ENCODE measurements at places on chromosomes 4 and X. TPM values are rescaled to one million over a fixed set of nuclear protein-coding genes. Genes with fewer than 3 reads are reported as not detected.

Gene ATP10D
- polyA plus RNA-seq, result 32.8 TPM

Gene SMR3B
- not detected for polyA plus RNA-seq

DNA sequence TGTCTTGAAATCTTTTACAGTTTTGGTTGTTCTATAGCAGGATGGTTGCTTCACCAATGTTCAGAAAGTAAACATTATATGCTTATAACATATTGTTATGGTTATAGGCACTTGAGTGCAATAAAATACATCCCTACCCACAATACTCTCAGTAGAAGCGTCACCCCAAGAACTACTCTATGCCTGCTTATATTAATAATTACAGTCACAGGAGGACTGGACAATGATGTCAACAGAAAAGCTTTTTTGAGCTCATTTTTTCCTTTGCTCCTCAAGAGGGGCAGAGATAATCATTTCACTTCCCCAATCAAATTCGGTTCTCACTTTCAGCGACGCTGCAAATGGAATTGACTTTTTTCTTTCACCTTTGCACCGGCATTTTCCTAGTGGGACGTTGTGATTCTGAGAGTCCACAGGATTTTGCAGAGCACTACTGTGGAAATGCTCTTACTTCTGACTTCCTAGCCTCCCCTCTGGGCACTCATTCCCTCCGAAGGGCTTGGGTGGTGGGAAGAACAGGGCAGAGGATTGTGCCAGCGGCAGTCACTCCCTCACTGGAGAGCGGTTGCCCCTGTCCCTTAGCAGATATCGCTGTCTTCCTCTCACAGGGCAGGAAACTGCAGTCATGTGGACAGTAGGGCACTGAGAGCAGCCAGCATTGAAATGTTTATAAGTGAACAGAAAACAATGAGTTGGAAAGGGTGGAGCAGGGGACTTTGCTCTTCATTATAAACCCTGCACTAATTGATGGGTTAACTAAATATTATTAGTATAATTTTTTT is 24.9 kb upstream of the SGMS2 start:
- DNase-seq, result peak; percentile 44

- DNase-seq, result no peak
Observed at GRCh38 chr4:119587796-119588195, 40.8 kb downstream of the PDE5A start.

Gene INTS6L
- polyA plus RNA-seq, result 4.5 TPM

DNA sequence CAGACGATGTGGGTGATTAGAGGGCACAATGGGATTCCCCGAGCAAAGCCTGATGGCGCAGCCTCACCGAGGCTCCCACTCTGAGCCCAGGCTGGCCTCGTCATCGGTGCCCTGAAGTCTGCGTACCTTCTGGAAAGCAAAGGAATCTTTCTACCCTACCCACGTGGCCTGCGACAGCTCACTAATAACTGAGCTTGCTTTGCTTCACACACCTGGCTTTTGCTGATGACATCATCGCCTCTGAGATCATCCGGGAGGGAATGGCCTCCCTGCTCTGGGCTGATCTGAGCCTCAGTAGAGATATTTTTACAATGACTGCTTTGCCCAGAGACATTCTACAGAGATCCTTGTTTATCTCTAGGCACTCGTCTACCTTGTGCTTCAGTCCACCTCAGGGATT is 45.4 kb upstream of the PDLIM3 start:
- DNase-seq, result no peak

DNA sequence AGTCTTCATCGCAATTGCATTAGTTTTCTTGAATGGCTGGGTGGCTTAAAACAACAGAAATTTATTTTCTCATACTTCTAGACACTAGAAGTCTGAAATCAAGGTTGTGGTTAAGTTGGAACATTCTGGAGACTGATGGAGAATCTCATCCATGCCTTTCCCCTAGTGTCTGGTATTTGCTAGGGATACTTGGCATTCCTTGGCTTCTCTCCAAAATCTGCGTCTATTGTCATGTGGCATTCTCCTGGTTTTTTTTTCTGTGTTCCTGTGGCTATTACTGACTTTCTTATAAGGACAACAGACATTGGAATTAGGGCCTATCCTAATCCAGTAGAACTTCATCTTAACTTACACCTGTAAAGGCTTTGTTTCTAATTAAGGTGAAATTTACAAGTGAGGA is 272.8 kb upstream of the EPHA5 start:
- peak; percentile 56 for DNase-seq

All from endothelial cell of umbilical vein (primary cell).